H7 (cell line): ENCODE measurements at places on chromosomes 3 and 15.

DNA sequence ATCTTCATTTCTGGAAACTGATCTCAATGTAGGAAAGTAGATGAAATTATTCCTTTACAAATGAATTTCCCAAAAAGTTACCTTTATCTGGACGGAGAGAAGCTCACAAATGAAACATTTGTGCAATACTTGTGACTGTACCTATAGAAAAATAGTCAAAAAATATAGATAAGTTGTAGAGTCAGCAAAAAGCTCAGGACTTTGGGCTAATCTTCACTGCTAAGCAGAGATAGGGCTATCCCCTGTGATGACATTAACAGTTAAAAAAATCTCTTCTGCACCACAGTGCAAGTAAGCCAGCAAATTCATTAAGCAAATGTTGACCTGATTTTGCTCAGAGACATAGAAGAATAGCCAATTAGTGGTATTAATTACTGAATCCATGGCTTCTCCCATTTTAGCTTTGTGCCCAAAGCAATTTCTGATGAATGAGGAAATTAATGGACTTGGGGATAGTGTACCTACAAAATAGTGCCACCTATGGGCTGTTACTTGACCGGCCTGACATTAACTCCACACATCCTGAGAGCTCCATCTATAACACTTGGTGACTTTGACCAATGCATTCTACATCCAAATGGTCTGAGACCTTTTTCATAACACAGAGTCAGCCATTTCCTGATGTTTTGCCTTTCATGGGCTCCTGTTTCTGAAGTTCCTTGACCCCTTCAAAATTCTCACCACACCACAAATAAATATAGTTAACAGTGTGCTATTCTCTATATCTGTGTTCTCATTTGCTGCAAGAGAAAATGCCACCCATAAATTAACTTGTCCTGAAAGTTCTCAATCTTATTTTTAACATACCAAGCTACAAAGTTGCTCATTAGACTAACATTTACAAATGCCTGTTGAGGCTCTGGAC lies 105.0 kb downstream of the SSR3 start:
- DNase-seq, result no peak

DNA sequence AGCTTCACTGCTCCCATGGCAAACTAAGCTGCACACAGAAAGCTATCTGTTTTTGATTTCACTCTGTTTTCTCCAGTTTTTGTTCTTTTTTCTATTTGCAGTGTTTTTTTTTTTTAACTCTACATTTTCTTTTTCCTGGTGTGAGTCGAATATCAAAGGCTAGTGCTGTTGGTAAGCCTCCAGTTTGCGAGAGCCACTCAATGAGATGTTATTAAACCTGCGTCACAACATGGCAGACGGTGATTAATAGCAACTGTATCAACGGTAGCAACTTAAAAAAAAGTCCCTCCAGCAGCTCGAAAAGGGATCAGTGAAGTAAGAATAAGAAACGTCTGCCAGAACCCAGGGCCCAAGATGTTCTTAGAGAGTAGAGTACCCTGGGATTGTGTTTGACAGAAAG lies 84.1 kb downstream of the MEIS2 start:
- DNase-seq, result no peak

GRCh38 chr3:136664771-136665170 lies 87.4 kb downstream of the STAG1 start:
- no peak for DNase-seq

- no peak for DNase-seq
Measured at GRCh38 chr15:80434926-80435720, 30.9 kb downstream of the ARNT2 start.

GRCh38 chr15:52803467-52804306 lies 13.6 kb upstream of the ONECUT1 start:
- DNase-seq, result peak; percentile 71

DNA sequence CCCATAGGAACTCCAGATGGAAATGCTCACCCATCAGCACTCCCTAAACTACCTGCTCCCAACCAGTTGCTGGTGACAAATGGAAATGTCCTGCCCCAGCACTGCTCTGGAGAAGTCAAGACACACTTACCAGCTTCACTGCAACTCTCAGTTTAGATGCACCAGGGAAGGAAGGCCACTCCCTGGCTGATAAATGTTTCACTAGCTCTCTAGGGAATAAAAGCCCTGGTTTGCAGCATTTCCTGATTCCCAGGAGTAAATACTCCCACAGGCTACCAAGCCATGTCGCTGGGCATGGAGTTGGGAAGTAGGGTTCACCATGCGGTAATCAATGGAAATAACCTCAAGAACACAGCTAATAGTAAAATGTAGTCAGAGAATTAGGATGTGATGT lies 112.0 kb upstream of the NEO1 start:
- no peak for DNase-seq

DNA sequence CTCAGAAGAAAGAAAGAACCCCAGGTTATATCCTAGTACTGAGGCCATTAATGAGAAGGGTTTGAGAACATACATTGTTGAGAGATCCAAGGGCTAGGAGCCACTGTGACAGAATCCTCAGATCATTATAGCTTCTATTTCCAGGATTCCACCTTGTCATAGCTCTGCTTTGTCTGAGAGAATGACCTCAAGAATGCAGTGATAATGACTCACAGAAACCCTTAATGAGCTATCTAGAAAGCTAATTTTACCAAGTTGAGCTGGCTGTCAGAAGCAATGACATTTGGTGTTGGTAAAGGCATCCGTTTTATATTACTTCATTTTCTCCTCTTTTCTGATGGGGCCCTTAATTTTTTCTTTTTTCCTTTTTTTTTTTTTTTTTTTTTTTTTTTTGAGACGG lies 10.9 kb downstream of the TRIP4 start:
- DNase-seq, result no peak

GRCh38 chr3:135267487-135267886 lies 472.4 kb downstream of the EPHB1 start:
- no peak for DNase-seq

- DNase-seq, result no peak
Measured at GRCh38 chr15:56715220-56715619, 18.1 kb downstream of the ZNF280D start.

GRCh38 chr15:36178303-36178633 lies 401.2 kb upstream of the CDIN1 start:
- DNase-seq, result no peak

DNA sequence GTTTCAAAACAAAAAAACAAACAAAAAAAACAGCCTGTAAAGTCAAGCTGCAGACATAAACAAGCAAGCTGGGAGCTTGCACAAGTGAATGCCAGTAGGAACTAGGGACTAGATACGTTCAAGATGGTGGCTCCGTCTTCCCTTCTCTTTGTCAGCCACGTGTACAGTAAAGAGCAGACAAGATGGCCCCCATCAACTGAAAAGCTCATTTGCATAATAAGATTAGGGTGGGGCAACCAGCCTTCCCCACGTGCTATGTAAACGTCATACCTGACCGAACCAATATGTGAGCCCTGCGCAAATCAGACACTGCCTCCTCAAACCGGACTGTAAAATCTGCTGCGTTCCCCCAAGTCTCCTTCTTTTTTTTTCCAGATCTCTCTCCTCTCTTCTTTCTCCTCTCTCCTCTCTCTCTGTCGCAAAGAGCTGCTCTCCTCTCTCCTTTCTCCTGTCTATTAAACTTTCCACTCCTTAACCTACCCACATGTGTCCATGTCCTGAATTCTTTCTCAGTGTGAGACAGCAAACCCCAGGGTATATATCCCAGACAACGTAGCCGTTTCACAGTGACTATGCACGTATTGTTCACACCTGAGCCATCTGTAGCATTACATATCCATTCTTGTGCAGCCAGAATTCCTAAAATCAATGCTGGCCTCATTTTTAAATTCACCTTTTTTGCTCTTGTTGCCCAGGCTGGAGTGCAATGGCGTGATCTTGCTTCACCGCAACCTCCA lies 31.2 kb upstream of the FXR1 start:
- DNase-seq, result no peak

GRCh38 chr15:73924171-73924921 lies 1.9 kb upstream of the LOXL1 start:
- DNase-seq, result peak; percentile 68

DNA sequence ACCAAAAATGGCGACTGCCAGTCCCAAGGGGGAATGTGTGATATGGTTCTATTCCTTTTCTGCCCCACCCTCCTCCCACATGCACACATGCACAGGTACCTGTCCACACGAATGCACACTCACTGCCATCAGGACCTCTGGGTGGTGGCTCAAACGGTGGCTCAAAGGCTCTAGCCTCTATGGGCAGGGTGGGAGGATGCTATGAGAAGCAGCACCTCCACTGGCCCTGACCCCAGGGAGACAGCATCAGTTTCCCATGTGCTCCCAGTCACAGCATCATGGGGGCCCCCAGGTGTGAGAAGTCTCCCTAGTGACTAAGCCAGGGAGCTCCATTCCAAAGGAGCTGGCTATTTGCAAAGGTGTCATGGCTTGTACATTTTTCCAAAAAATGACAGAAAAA lies 15.9 kb downstream of the SEMA3G start:
- peak; percentile 16 for DNase-seq

GRCh38 chr15:40743921-40744814 lies 10.9 kb downstream of the RMDN3 start:
- peak; percentile 52 for DNase-seq

DNA sequence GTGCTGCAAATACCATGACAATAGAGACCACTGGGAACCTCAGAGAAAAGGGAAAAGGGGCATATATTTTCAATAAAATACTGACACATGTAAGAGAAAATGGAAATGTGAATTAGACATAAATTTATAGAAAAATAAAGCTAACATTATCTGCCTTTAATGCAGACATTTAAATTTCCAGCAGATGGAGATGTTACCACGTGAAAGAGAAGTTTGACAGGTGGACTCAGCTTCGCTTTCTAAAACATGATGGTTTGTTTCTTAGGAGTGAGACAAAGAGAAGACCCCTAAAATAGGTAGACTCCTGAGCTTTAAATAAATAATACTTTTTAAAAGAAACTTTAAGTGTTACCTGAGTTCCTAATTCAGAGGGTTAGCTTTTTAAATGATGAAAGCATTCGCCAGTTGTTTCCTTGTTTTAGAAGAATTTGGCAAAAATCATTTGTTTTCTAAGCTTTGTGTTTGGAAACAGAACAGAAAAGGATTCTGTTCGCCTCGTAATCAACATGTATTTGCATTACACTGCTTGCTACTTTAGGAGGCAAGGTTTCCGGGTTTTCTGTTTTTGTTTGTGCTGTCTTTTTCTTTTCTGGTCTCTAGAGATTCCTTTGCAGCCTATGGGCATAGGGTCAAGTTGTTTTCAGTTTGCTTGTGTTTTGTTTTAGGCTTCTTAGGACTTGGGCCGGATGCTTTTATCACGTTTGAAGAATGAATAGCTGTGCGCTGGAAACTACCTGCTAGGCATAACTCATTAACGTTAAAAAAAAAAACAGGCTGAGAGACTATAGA lies 271.4 kb downstream of the THSD4 start:
- DNase-seq, result peak; percentile 51

GRCh38 chr3:24496529-24497482 lies 2.2 kb upstream of the THRB start:
- DNase-seq, result peak; percentile 54

DNA sequence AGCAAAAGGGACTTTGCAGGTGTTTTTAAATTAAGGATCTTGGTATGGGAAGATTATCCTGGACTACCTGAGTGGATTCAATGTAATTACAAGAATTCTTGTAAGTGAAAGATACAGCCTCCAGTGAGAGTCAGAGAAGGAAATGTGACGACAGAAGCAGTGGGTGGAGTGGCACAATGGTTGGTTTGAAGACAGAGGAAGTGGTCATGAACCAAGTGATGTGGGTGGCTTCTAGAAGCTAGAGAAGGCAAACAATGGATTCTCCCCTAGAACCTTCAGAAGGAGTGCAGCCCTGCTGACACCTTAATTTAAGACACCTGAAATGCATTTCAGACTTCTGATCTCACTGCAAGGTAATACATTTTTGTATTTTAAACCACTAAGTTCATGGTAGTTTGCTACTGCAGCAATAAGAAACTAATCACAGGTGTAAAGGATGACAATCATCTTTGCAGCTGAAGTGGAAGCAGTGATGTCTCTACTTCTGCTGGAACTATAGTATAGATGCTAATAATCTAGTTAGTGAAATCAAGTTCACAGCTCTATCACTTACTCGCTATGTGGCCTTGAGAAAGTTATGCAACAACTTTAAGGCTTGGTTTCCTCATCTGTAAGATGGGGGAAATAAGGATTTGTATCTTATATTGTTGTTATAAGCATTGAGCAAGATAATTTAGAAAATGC lies 403.4 kb upstream of the SUCLG2 start:
- no peak for DNase-seq

DNA sequence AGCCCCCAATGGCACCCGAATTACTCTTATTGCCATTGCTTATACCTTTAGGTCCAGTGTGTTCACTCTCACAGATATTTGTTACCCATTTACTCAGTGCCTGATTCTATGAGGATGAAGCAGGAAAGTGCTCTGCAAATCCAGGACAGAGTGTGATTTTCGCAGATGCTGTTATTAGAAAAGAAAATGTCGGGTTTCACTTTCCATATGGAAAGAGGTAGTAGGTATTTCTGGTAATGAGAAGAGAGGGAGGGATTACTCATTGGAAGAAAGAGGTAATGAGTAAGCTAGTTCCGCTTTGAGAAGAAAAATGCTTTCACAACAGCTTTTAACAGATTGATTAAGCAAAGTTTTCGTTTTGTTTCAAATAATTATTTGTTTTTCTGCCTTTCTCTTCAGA lies 336.3 kb upstream of the CFAP20DC start:
- DNase-seq, result no peak

GRCh38 chr3:98982351-98982750 lies 80.9 kb upstream of the DCBLD2 start:
- no peak for DNase-seq

GRCh38 chr15:39777496-39777895 lies 5.1 kb downstream of the FSIP1 start:
- peak; percentile 37 for DNase-seq

DNA sequence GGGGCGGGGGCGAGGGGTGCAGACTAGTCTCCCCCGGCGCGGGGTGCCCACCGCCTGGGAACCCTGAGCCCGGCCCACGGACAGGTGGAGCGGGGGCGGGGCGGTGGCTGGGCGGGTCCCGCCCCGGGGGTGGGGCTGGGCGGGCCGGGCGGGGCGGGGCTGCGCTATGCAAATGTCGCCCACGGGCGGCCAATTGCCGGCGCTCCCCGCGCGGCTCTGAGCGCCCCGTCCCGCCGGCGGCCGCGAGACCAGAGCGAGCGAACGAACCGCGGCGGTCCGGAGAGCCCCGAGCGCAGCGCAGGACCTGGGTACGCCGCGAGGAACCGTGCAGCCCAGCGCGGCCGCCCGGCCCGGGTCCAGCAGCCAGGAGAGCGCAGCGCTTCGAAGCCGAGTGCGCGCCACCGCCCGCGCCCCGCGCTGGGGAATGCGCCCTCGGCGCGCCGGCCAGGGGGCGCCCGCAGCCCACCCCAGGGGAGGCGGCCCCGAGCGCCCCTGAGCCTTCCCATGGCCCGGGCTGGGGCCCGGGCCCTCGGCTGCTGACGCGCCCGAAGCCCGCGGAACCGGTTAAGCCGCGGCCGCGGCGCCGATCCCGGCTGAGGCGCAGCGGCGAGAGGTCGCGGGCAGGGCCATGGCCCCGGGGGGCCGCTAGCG lies at the start of gene SEMA3F:
TSS of gene SEMA3F (plus strand) at position 485 of the 651 bp plus-strand sequence. CDS start 4,299 bp downstream, outside the sequence.
- DNase-seq, result peak; percentile 99

GRCh38 chr3:124761935-124762660 lies 31.8 kb downstream of the UMPS start:
- peak; percentile 18 for DNase-seq

- no peak for DNase-seq
Measured at GRCh38 chr15:98718426-98719136, 70.2 kb downstream of the IGF1R start.
